ENCODE measurements at places on chromosomes 5 and 9.

DNA sequence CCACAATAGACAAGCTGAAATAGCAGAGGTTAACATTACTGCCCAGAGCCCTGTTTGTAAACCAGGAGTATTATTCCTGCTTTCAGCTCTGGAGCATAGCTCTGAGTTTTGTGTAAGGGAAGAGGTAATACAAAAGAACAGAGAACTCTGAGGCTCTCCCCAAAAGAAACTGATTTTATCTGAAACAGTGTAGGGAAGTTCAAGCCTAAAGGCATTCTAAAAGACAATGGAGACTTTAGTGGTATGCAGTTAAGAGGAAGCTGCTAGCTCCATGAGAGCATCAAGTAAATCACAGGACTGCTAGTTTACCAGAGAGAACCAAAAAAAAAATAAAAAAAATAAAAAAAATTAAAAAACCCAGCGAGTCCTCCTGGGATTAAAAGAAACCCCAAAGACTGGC lies 146.6 kb upstream of the PCSK5 start:
- H3K27ac ChIP-seq = no peak overlapping the region
- H3K4me1 ChIP-seq = no peaks in the 10 kb centered on the region
- no peaks in the 10 kb centered on the region for H3K27me3 ChIP-seq
- H3K4me3 ChIP-seq = no peak overlapping the region
- DNase-seq = no peak
- H3K36me3 ChIP-seq = no peaks in the 10 kb centered on the region

- no peaks in the 10 kb centered on the region for H3K4me1 ChIP-seq
- H3K4me3 ChIP-seq = no peak overlapping the region
- no peak overlapping the region for H3K27ac ChIP-seq
- H3K27me3 ChIP-seq = no peaks in the 10 kb centered on the region
- peaks cover 15% of the 10 kb centered on the region for H3K36me3 ChIP-seq
Measured at GRCh38 chr5:119179857-119180641, 109.2 kb downstream of the DMXL1 start.

- no peak for DNase-seq
- no peaks in the 10 kb centered on the region for H3K36me3 ChIP-seq
- peaks cover 2% of the 10 kb centered on the region for H3K4me1 ChIP-seq
- H3K27me3 ChIP-seq = peaks cover 3% of the 10 kb centered on the region
- H3K4me3 ChIP-seq = no peak overlapping the region
Measured at GRCh38 chr9:134720136-134720753, 78.6 kb downstream of the COL5A1 start.

GRCh38 chr9:30140407-30140806 lies 2244.0 kb upstream of the ACO1 start:
- no peaks in the 10 kb centered on the region for H3K27me3 ChIP-seq
- no peak overlapping the region for H3K4me3 ChIP-seq
- H3K27ac ChIP-seq = no peak overlapping the region
- no peaks in the 10 kb centered on the region for H3K36me3 ChIP-seq
- no peak for DNase-seq
- H3K4me1 ChIP-seq = no peaks in the 10 kb centered on the region

GRCh38 chr5:123093601-123094236 lies 4.7 kb downstream of the PRDM6 start:
- peaks cover 3% of the 10 kb centered on the region for H3K36me3 ChIP-seq
- H3K27me3 ChIP-seq = peaks cover 70% of the 10 kb centered on the region
- no peak overlapping the region for H3K4me3 ChIP-seq
- H3K4me1 ChIP-seq = peaks cover 10% of the 10 kb centered on the region

GRCh38 chr9:87498811-87499360 lies 1.2 kb downstream of the DAPK1 start:
- H3K36me3 ChIP-seq = no peaks in the 10 kb centered on the region
- H3K4me1 ChIP-seq = peaks cover 10% of the 10 kb centered on the region
- no peak overlapping the region for H3K27ac ChIP-seq
- DNase-seq = no peak
- peak overlapping the region; percentile 66 for H3K4me3 ChIP-seq

GRCh38 chr9:97557606-97558095 lies 56.2 kb downstream of the TMOD1 start:
- peaks cover 16% of the 10 kb centered on the region for H3K4me1 ChIP-seq
- peaks cover 20% of the 10 kb centered on the region for H3K27me3 ChIP-seq
- no peak overlapping the region for H3K27ac ChIP-seq
- no peaks in the 10 kb centered on the region for H3K36me3 ChIP-seq

DNA sequence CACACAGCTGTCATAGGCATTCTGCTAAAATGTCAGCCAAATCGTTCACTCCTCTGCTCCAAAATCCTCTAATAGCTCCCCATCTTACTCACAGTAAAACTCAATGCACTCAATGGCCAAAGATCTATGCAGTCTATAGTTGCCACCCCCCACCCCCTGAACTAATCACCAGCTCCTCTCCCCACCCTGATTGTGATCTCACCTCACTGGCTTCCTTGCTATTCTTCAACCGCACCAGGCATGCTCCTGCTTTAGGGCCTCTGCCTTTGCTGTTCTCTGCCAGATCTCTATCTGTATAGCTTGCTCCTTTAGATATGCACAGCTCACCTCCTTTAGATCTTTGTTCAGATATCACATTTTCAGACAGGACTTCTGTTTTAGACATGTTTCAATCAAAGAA lies 33.2 kb upstream of the SNX2 start:
- no peak for DNase-seq
- H3K27ac ChIP-seq = no peak overlapping the region
- no peaks in the 10 kb centered on the region for H3K4me1 ChIP-seq
- H3K36me3 ChIP-seq = no peaks in the 10 kb centered on the region
- H3K27me3 ChIP-seq = peaks cover 5% of the 10 kb centered on the region
- H3K4me3 ChIP-seq = no peak overlapping the region

GRCh38 chr5:112717506-112718082 lies 20.1 kb upstream of the APC start:
- no peak overlapping the region for H3K27ac ChIP-seq
- H3K4me3 ChIP-seq = no peak overlapping the region
- peaks cover 10% of the 10 kb centered on the region for H3K4me1 ChIP-seq
- no peaks in the 10 kb centered on the region for H3K27me3 ChIP-seq
- DNase-seq = no peak
- peaks cover 4% of the 10 kb centered on the region for H3K36me3 ChIP-seq

DNA sequence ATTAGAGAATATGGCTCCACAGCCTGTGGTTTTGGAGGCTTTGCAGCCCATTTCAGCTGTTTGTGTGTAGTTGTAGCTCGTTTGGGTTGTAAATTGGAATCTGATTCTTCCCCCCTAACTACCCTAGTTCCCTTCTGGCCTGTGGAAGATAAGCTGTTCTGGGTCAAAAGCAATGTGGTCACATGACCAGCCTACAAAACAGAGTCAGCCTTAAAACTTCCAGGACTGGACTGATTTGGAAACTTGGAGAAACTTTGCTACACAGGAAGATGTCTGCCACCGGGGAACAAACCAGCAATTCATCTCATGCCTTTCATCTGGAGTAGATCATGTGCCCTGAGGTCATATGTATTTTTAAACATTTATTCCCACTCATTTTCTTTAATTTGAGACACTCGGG lies 83.8 kb downstream of the DAPK1 start:
- no peaks in the 10 kb centered on the region for H3K36me3 ChIP-seq
- no peak overlapping the region for H3K4me3 ChIP-seq
- H3K27ac ChIP-seq = no peak overlapping the region
- no peaks in the 10 kb centered on the region for H3K4me1 ChIP-seq
- H3K27me3 ChIP-seq = peaks cover 2% of the 10 kb centered on the region

DNA sequence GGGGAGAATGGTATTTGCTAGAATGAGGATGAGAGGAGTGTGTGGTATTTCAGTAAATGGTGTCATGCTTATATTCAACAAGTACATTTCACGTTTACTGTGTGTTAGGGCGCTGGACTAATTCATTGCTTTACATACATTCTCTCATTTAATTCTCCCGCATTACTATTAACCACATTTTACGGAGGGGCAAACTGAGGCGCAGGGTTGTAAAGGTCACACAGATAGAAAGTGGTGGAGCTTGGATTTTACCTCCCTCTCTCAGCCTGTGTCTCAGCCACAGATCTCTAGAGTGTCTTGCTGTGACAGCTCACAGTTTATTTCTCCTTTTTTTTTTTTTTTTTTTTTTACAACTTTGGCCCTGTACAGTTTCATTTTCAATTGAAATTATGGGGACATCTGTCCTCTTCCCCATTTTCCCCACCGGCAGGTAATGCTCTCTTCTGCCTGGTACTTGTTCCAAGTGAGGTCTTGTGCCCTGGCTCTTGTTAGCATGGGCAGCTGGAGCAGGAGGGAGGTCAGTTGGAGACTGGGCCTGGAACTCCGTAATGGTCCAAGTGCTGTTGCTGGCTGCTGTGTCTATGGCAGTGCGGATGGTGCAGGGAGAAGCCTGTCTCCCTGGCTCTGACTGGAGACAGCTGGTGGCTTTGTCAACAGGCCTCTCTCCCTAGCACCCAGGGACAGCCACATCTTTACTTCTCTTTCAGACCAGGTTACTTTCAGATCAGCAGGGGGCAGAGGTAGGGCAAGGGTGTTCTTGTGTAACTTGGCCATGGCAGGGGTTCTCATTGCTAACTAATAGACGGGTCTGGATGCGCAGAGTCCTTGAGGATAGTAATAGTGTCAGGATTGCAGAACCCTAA lies 20.5 kb upstream of the NDST1 start:
- peaks cover 11% of the 10 kb centered on the region for H3K27me3 ChIP-seq
- peak overlapping the region; percentile 68 for H3K4me3 ChIP-seq
- H3K36me3 ChIP-seq = no peaks in the 10 kb centered on the region
- H3K27ac ChIP-seq = no peak overlapping the region

DNA sequence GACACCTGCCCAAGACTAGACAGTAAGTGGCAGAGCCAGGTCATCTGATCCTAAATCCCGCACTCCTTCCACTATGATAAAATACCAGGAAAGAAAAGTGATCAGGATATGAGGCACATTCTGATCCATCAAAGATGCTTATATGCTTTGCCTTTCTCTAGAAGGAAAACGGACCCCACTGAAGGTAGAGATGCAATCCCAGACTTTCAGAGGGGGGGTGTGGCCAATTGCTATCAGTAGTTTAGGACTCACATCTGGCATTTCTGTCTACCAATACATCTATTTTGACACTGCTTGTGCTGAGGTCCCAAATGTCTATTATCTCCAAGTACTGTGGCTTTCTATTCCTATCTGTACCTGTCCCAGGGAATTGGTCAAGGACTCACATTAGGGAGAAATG lies 1.7 kb downstream of the TRIM52 start:
- peaks cover 56% of the 10 kb centered on the region for H3K4me1 ChIP-seq
- H3K36me3 ChIP-seq = peaks cover 42% of the 10 kb centered on the region
- no peak for DNase-seq
- peak overlapping the region; percentile 99 for H3K4me3 ChIP-seq

DNA sequence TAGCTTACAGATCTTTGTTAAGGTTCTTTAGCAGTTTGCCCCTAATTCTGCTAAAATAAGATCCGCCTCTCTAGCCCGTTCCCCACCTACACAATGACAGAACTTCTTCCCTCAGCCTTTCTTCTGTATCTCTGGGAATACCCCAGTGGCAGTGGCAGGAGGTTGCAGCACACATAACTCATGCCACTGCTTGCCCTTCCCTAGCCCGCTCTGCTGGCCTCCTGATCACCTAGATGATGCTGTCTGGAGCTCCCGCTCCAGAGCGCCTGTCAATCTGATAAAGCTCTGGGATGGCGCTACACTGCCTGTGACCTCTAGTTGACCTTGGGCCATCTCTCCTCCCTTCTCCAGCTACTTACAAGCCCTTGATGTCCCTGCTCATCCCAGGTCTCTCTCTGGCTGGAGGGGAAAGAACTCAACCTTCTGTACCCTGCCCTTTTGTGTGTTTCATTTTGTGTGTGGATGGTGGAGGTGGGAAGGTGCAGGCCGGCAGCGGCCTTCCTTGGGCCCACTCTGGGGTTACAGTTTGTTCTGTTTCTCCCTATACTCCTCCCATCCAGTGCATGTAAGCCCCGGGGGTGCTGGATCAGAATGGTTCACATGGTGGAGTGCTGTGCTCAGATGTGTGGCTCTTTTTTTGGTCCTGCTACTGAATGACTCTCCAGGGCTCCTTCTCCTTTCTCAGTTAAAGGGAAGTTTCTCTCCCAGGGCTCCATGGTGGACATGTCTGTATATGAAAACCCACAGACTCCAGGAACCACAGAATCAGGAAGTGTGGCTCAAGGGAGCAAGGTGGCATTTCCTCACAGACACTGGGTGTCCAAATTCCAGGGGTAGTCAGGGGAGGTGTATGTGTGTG lies 29.1 kb downstream of the MTX3 start:
- H3K27ac ChIP-seq = peak overlapping the region; percentile 85
- H3K4me1 ChIP-seq = peaks cover 39% of the 10 kb centered on the region
- H3K36me3 ChIP-seq = peaks cover 6% of the 10 kb centered on the region
- H3K4me3 ChIP-seq = no peak overlapping the region
- no peak for DNase-seq

DNA sequence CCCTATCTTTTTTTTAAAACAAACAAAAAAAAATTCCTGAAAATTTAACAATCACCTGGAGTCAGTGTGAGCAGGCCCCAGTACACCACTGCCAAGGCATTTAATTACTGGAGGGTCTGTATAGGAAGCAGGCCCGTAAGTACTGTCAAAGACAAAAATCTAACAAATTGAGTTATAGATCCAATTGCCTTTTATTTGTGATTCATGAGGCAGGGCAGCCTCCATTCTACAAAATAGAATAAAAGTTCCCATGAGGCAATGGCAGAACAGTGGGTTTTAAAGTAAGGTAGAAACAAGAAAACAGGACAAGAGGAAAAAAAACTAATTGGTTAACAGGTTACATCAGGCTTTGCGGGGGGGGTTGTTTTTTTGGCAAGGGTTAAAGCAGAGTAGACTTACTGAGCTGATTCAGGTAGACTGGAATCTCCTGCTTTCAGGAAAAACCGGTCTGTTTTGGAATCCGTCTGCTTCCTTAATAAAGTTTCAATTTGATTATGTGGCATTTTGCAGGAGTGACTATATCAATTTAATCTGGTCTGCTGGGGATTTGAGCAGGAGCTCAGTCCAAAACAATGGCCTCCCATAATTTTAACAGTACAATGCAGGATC lies 48.9 kb downstream of the AUH start:
- no peak for DNase-seq
- H3K27ac ChIP-seq = no peak overlapping the region
- peaks cover 44% of the 10 kb centered on the region for H3K36me3 ChIP-seq
- H3K4me3 ChIP-seq = no peak overlapping the region

GRCh38 chr9:68698943-68699509 lies 6.0 kb upstream of the PIP5K1B start:
- peaks cover 2% of the 10 kb centered on the region for H3K4me1 ChIP-seq
- peaks cover 3% of the 10 kb centered on the region for H3K36me3 ChIP-seq
- no peak for DNase-seq

DNA sequence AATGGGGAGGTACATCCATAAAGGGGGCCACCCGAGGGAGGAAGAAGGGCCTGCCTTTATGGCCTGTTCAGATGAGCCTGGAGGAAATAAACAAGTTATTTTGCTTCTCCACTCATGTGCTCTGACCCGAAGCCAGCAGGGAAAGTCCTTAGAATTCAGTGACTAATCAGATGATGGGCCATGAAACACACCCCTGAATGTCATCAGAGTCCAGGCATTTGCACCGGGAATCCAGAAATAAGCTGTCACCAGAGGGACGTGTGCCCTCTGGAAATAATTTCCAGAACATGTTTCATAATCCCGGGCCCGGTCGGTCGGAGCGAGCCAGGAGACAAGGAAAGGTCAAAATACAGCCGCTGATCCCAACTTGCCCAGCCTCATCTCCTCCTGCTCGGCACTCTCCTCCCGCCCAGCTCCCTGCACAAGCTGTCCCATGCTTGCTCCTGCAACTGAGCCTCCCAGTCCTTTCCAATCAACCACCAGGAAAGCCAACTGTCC lies 73.6 kb upstream of the ZNF622 start:
- H3K27me3 ChIP-seq = no peaks in the 10 kb centered on the region
- no peak overlapping the region for H3K27ac ChIP-seq
- peaks cover under 1% of the 10 kb centered on the region for H3K36me3 ChIP-seq
- H3K4me1 ChIP-seq = peaks cover 10% of the 10 kb centered on the region

GRCh38 chr5:141835928-141836670 lies 42.1 kb downstream of the PCDH1 start:
- no peaks in the 10 kb centered on the region for H3K36me3 ChIP-seq
- H3K27me3 ChIP-seq = peaks cover 14% of the 10 kb centered on the region
- H3K4me3 ChIP-seq = no peak overlapping the region
- H3K27ac ChIP-seq = no peak overlapping the region

All from activated T-helper 1 cell treated with anti-CD3 and anti-CD28 coated beads, Interleukin-12 subunit alpha, Interleukin-12 subunit beta, Interleukin-2, Interleukin-4 antibody, amounts not matched to agents 30 ng/mL and 10 ng/mL and 1 ng/mL, durations not matched to agents 14 hours and 24 hours and 36 hours (primary cell).